ENCODE measurements at places on chromosomes 6 and 20.

- DNase-seq: no peak
Observed at GRCh38 chr6:87183687-87184086, 28.3 kb downstream of the ZNF292 start.

DNA sequence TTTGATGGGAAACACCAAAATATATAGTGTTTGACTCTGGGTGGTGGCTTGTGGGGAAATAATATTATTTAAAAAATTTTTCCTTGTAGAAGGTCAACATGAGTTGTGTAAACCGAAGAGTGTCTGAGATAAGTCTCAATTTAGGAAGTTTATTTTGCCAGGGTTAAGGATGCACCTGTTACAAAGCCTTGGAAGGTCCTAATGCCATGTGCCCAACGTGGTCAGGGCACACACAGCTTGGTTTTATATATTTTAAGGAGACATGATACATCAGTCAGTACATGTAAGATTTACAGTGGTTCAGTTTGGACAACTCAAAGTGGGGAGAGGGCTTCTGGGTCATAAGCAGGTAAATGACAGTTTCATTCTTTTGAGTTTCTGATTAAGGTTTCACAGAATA is 162.1 kb downstream of the ZFAND3 start:
- no peak for DNase-seq

DNA sequence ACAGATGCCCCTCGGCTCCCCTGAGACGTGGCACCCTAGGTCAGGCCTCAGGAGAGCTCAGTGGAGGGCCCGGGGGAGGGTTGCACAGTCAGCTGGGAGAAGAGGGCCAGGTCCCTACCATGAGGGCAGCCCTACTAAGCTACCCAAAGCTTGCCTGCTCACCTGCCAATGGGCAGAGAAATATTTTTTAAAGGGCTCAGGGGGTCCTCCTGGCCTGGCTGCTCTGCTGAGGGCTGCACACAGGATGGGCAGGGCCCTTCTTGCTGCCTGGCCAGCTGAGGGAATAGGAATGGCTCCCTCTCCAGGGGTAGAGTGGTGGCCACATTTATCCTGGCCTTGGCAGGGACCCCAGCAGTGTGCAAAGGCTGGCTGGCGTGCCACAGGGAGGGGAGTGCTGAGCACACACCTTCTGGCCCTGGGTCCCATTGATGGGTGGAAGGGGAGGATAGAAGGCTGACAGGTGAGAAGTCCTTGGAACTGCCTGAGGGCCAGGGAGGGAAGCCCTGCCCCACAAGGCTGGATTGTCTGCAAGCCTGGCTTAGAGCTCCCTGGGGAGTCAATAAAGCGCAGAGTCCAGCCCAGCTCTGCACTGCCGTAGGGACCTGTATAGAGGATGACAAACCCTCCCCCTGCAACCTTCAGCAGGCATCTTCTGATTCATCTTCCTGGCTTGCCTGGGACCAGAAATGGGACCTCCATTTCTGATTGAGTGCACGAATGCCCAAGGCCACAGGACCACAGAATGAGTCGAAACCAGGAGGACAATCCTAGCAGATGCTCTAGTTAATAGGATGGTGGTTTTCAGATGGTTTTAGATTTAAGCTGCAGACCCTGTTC is 62.1 kb downstream of the NOL4L start:
- no peak for DNase-seq

DNA sequence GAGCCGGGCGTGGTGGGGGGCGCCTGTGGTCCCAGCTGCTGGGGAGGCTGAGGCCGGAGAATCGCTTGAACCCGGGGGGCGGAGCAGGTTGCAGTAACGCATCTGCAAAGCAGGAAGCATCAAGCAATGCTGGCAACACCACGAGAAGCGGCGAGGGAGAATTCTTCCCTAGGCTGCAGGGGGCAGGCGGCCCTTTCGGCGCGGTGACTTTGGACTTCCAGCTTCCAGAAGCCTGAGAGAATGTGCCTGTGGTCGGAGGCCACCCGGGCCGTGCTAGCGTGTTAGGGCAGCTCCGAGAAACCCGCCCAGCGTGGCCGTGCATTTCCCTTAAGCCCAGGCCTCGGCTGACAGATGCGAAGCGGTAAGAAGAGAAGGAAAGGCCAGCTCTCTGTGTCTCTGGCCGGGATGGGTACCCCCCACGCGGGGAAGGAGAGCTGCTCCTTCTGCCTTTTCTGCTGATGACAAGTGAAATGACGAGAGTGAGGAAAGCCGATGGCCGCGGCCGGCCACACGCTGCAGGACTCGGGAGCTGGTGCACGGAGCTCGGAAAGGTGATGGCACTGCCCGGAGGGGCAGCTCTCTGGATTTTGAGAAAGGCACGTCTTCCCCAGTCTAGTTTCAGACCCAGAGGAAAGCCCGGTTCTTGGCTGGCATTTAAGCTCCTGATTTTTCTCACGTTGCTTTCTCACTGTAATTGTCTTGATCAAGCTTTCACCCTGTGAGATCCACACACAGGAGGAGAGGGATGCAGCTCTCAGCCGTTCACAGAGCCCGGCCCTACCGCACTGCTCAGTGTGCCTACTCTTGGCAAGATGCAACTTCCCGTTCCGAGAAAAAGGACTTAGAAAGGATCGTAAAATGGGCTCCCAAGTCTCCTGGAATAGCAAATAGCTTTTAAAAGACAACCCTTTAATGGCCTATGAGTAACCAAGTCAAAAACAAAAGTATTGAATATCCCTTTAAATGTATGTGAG is 68.3 kb upstream of the EXOC2 start:
- no peak for DNase-seq

GRCh38 chr6:161366301-161366923 is 92.6 kb upstream of the AGPAT4 start:
- DNase-seq: no peak

- no peak for DNase-seq
Observed at GRCh38 chr6:15735567-15736265, 72.9 kb upstream of the DTNBP1 start.

- no peak for DNase-seq
Observed at GRCh38 chr6:35402856-35403191, 49.3 kb upstream of the FANCE start.

- DNase-seq: no peak
Observed at GRCh38 chr6:22056398-22056797, 240.4 kb downstream of the PRL start.

- DNase-seq: no peak
Observed at GRCh38 chr20:61558726-61559125, 306.7 kb downstream of the CDH4 start.

GRCh38 chr20:15716256-15716655 is 857.0 kb downstream of the KIF16B start:
- DNase-seq: no peak

GRCh38 chr20:20463933-20464374 is 96.0 kb downstream of the INSM1 start:
- no peak for DNase-seq

DNA sequence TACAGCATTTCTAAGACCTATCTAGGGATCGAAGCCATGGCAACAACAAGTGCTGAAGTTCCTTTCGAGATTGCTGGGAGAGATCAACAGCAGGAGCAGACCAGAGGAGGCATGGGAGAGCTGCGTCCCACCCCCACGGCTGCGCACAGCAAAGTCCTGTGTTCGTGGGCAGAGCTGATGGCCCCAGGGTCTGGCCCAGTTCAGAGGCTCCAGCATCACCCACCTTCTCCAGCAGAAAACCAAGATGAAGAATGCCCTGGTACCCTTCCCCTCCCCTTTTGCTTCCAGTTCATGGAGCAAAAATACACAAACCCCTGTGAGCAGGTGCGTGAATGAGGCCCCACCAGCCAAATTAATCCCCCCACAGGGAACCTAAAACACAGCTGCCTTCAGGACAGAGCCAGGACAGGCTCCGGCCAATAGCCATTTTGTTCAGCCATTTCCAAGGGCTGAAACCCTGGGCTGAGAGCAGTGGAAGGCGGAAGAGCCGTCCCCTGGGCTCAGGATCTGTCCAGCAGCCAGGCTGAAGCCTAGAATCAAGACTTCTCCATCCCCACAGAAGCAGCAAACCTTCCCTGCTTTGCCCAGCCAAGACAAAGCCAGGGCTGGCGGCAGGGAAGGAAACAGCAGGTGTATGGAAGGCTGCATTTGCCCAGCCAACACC is 102.8 kb downstream of the PREX1 start:
- no peak for DNase-seq

GRCh38 chr6:115582386-115582785 is 478.3 kb downstream of the FRK start:
- DNase-seq: no peak

GRCh38 chr6:166433096-166433495 is 50.4 kb upstream of the MPC1 start:
- DNase-seq: no peak

DNA sequence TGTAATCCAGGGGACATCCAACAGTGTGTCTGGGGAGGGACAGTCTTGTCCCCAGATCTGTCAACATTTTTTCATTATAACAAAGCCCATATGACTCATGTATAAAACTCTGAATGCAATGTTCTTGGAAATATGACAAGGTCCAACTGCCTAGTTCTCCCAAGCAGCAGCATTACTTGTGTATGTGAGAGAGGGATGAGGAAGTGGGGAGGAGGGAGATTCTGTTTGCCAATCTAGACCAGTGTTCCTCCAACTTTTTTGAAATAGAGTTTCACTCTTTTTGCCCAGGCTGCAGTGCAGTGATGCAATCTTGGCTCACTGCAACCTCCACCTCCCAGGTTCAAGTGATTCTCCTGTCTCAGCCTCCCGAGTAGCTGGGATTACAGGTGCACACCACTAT is 394.8 kb downstream of the DHX35 start:
- DNase-seq: no peak

GRCh38 chr20:53059848-53060247 is 87.7 kb downstream of the TSHZ2 start:
- no peak for DNase-seq

DNA sequence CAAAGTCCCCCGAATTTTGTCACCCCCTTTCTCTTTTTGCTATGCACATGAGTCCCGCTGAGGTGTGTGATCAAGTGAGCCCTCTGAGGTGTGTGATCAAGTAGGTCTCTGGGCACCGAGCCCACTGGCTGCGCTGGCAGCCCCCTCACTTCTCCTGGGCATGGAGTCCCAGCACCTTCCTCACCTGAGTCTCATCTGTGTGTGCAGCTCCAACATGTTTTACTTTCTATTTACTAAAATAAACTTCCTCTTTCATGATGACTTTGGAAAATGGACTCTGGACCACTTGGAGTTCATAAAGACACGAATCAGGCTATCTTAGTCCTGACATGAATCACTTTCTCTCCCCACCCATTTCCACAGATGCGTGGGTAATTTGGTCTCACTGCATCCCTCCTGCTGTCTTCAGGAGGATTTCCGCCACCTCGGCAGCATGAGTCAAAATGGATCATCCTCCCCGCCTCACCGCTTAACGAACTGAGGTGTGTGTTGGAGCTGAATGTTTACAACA is 39.8 kb downstream of the PRDM1 start:
- no peak for DNase-seq

- DNase-seq: no peak
Observed at GRCh38 chr6:119495230-119495683, 145.7 kb upstream of the MAN1A1 start.

DNA sequence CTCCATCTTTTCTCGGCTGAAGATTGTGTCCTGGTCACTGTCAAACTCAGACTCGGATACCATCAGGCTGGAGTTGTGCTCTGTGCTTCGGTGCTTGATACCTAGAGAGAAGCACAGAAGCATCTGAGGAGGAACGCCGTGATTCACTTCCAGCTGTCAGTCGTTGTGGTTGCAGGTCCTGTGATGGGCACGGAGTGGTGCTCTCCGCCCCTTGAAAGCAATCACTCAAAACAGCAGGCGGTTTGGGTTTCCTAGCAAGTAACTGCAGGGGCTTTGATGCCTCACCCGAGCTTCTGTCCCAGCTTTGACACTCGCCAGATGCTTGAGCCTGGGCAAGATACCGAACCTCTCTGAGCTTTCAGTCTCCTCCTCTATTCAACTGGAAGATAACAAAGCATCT is 52.5 kb downstream of the ALDH5A1 start:
- DNase-seq: peak; percentile 13

DNA sequence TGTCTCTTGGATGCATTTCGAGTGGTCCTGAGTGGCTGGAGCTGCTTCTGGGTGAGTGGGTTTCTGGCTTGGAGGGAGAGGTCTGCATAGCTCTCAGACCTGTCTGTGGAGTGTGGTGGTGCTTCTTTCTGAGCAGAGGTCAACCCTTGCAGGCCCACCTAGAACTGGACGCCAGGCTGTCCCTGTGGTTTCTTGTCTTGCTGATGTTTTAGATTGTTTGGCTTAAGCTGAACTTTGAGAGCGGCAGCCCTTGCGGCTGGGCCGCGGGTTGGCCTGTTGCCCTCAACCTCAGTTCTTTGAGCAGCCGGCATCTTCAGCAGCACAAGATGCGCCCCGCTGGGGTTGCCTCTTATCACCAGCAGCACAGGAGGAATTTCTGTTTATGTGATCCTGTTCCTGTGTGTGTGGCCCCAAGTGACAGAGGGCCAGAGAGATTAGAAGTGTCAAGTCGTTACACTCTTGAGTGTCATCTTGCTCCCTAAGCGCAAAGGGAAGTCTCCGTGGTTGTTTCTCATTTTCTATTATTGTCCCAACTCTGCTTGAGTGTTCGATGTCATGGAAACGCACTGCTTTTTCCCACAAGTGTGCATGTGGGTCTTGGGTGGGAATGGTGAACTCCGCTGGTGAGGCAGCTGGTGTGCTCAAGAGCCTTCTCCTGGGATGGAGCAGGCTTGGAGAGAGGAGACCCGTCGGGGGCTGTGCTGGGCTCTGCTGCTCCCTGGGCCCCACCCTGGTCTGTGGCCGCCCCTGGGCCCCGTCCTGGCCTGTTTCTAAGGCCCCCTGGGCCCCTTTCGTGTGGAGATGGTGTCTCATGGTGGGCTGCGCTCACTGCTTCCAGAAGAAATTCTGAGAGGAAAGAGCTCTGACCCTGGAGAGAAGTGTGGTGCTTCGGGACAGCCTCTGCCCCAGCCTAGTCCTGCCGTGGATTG is 20.1 kb upstream of the SLC22A1 start:
- DNase-seq: no peak

DNA sequence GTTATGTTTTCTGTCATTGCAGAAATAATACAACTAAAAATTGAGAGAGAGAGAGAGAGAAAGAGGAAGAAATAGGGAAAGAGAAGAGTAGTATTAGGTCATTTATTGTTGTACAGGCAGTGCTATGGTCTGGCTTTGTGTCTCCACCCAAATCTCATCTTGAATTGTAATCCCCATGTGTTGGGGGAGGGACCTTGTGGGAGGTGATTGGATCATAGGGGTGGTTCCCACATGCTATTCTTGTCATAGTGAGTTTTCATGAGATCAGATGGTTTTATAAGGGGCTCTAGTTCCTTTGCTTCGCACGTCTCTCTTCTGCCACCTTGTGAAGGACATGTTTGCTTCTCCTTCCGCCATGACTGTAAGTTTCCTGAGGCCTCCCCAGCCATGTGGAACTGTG is 677.4 kb upstream of the CHD6 start:
- DNase-seq: no peak
